ENCODE measurements at places on chromosomes 3 and 15.

GRCh38 chr3:141949972-141950371 is 73.5 kb downstream of the ATP1B3 start:
- DNase-seq: no peak

- DNase-seq: no peak
Measured at GRCh38 chr3:159632128-159632527, 356.5 kb upstream of the IL12A start.

GRCh38 chr3:126050050-126050392 is 33.9 kb downstream of the SLC41A3 start:
- DNase-seq: no peak

DNA sequence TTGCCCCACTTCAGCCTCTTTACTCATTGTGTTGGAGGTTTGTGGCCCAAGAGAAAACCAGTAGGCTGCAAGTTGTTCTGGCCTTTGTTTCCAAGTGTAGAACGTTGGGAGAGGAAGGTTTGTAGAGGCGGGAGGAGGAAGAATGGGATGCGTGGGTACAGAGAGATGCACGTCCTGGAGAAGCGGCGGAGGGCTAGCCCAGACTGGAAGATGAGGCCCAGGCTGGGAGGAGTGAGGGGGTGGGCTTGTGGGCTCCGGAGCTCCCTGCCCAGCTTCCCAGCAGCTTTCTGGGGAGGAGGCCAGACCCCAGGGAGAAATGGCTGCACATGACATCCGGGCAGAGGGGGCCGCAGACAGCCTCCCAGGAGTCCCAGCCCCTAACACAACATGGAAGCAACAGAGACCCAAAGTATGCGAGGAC is 5.3 kb downstream of the PLA2G4F start:
- DNase-seq: no peak

DNA sequence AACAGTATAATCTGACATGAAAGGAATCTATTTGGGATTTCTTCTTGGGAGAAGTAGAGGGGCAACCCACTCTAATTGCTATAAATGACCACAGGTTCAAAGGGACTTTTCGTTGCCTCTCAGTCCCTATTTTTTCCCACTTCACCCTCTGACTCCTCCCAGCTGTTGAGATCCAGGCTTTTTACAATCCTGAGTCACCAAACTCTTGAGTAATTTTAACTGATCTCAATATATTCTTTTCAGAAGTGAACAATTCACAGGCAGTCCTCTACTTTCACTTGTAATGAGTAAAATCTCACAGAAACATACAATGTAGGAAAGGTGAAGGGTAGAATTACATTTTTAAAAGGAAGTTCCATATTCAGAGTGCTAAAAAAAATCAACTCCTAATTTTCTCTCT is 44.6 kb downstream of the EIF4E3 start:
- DNase-seq: no peak

DNA sequence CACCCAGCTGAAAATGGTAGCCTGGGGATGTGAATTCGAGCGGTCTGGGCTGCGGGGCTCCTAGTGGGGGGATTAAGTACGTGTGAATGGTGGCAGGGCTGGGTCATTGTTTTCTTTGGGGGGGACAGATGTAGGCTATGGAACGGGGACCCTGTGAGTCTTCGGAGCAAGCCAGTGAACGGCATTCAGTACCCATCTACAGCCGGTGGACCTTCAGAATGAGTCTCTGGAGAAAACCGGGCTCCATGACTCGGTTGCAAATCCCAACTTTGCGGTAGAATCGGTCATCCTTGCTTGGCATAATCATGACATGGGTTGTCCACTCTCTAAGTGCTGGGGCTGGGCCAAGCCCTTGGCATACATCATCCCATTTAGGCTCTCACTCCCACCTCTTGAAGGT is 7.2 kb upstream of the EOMES start:
- DNase-seq: no peak

DNA sequence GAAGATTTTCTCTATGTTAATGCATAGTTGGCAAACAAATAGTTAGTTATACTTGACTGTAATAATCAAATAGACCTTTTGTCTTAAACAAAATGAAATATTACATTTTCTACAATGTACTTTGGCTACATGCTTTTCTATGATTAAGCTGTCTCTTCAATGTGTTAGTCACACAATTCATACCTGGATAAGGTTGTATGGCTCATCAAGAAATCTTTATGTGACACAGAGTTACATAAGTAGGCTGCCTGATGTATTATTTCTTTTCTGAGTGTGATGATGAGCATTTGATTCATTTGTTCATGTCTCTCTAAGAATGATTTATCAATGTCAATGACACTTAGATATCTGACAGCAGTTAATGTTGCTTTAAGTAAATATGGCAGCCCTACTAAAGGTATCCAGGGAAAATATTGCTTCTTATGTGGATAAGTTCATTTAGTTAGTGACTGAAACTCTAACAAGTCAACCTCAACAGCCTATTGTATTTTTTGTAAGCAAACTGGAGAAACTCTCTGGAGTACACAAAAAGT is 157.4 kb upstream of the SOX2 start:
- no peak for DNase-seq

GRCh38 chr15:98873441-98874218 is 134.0 kb downstream of the PGPEP1L start:
- DNase-seq: no peak

- no peak for DNase-seq
Measured at GRCh38 chr15:47862402-47862801, 145.1 kb downstream of the SEMA6D start.

DNA sequence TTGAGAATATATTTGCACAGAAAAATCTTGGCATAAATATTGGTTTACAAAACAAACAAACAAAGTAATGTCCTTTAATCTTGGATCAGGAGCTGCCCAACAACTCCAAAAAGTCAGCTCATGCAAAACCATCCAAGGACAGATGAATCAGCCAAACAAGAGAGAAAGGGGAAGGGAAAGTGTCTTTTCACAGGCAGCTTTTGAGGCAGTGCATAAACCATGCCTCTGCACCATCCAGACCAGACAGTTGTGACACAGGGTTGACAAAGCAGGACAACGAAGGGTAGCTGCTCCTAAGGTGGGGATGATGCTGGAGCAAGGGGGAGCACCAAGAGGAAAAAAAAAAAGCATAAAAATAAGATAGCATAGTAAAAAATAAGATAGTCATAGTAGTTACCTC is 8.7 kb downstream of the CD86 start:
- DNase-seq: no peak
